Daoy (cell line): ENCODE measurements at places on chromosomes 7 and 10.
A peak's percentile ranks its signal among the peaks of the same experiment; 100 is the strongest.

DNA sequence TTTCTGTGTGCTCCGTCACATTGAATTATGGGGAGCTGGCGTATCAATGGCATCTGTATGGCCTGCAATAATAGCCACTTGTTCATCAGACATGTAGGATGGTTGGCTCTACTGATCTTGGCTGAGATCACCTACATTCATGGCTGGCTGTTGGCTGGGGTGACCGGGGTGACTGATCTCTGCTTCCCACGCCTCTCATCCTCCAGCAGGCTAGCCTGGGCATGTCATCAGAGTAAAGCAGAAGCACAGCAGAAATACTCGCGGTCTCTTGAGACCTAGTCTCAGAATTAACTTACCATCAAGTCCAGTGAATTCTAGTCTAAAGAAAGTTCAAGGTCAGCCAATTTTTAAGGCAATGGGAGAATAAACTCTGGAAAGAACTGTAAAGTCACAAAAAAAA is 257.7 kb upstream of the GLI3 start:
- DNase-seq, result peak; percentile 33

GRCh38 chr10:117537904-117538524 is 4.5 kb upstream of the EMX2 start:
- peak; percentile 11 for DNase-seq

DNA sequence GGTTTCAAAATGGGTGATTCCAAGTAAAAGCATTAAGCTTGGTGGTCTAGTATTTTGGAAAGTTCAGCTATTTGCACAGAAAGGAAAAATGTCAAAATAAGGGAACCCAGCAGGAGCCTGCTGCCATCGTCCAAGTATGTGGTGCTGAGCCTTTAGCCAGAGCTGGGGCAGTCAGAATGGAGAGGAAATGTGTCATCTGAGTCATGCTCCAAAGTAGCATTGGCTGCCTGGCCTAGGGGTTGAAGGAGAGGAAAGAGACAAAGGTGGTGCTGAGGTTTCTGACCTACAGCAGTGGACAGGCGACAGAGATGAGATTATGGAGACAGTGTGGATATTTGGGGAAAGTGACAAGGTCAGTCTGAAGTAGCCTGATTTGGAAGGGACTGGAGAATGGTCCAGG is 103.9 kb downstream of the PLCE1 start:
- DNase-seq, result peak; percentile 39

GRCh38 chr10:50585921-50586739 is 37.6 kb downstream of the SGMS1 start:
- DNase-seq, result peak; percentile 56

DNA sequence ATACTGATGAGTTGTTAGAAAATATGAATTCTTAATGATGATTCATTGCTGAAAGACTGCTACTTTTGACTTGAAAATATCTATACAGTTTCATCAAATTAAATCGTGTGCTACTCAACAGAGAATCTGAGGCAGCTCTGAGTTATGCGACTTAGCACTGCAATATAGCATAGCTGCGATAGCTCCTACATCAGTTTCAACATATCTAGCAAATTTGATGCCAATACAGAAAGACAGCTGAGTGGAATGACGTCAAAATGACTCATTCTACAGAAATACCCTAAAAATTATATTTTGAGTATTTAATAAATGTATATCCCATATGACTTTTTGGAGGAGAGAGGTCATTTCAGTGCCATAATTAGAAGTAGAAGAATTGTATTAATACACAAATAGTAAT is 1.1 kb upstream of the TARP start:
- no peak for DNase-seq
